ENCODE measurements at places on chromosomes 2 and 18.

- no peak for DNase-seq
Observed at GRCh38 chr2:218754201-218754600, 27.7 kb upstream of the CYP27A1 start.

GRCh38 chr18:42675810-42676209, 439.7 kb downstream of the RIT2 start:
- DNase-seq: no peak

DNA sequence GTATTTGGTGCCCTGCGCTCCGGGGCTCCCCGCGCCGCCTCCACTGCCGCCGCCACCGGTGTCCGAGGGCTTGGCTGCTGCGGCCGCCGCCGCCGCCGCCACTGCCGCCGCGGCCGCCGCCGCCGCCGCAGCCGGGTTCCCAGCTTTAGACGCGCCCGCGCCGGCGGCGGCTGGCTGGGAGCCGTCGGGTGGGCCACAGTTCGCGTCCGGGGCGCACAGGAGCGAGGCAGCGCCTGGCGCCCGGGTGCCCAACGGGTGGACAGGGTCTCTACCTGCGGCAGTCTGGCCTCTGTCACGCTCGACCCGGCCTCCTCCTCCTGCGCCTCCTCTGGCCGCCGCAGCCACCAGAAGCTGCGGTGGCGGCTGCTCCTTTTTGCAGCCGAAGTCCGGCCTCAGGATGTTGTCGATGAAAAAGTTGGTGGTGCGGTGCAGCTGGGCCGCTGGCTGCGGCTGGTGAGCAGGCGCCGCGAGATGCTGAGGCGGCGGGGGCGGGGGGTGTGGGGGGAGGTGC, 951 bp downstream of the EN1 start:
- no peak for DNase-seq

- no peak for DNase-seq
Observed at GRCh38 chr2:72968286-72968685, 51.0 kb downstream of the EMX1 start.

GRCh38 chr2:65722028-65722778, 289.8 kb upstream of the SPRED2 start:
- DNase-seq: no peak

- DNase-seq: no peak
Observed at GRCh38 chr18:46141199-46141598, 37.0 kb downstream of the HAUS1 start.

- no peak for DNase-seq
Observed at GRCh38 chr2:23788100-23788499, 138.8 kb downstream of the ATAD2B start.

GRCh38 chr18:42048158-42048557, 93.1 kb downstream of the PIK3C3 start:
- DNase-seq: no peak

GRCh38 chr2:214853906-214854305, 44.4 kb upstream of the BARD1 start:
- DNase-seq: no peak

DNA sequence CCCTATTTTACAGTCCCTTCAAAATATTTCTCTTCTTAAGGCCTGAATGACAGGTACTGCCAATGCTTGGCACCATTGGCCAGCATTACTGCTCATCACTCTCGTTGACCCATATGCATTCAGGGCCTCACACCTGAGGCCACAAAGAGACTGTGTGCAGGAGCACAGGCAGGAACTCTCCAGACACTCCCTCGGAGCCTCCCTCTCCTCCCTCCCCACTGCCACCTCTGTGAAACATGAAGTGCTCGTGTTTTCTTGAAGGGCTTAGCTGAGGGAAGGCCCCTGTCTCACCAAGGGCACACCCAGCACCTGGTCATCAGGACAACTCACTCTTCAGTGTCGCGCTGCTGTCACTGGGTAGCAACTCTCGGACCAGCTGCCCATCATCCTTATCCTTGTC, 85.3 kb downstream of the LOXHD1 start:
- no peak for DNase-seq

DNA sequence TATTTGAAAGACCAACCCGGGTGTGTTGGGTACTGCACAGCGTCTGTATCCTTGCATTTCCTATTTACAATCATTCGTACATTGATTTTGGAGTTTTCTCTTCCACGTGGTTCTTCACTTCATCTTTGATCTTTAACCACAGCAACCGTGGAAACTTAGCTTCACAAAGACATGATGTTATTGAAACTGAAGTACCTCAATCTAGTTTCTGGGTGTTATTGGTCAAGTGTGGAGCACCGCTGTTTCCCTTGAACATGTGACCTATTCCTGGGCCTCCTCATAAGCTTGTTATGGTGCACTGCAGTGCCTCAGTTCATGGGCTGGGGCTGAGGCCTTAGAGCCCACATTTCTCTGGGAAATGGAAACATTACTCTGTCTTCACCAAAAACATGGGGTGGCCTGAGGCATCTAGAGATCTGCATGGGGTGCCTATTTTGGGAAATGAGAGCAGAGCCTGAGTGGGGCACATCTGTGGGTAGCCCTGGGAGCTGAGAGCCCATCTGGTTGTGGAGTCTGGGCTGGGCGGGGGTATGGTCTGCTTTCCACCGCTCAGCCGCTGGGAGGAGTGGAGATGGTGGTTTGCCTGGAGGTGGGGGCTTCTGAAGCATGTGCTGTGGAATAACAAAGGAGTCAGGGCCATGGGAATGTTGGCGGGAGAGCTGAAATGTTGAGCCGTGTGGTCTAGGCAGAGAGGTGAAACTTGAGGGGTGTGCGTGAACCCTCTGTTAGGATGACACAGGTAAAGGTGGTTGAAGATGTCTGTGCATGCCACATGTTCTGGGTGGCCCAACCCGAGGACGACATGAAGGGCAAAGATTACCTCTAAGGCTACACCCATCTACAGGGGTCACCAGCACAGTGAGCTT, 37.4 kb downstream of the ZNF236 start:
- DNase-seq: peak; percentile 25

GRCh38 chr2:167697948-167698347, 549.4 kb downstream of the STK39 start:
- no peak for DNase-seq

- DNase-seq: peak; percentile 40
Observed at GRCh38 chr2:84458551-84459017, 496 bp downstream of the SUCLG1 start.

DNA sequence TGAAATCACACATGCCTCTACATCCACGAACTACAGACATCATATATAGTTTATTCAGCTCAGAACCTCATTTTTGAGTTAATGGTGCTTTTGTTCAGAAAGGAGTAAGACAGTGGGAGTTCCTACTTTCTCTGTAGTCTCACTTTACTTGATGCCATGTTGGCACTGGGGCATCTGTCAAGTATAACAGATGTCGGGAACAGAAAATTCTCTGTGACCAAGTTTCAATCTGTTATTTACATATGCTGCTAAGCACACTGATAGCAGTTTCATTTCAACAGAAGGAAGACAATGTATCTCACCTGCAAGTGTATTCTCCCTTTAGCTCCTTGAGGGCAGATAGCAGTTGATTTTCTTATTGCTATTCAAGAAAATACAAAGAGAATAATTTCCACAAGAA, 774.1 kb downstream of the METTL4 start:
- no peak for DNase-seq

GRCh38 chr18:26127786-26128185, 5.9 kb upstream of the PSMA8 start:
- no peak for DNase-seq

DNA sequence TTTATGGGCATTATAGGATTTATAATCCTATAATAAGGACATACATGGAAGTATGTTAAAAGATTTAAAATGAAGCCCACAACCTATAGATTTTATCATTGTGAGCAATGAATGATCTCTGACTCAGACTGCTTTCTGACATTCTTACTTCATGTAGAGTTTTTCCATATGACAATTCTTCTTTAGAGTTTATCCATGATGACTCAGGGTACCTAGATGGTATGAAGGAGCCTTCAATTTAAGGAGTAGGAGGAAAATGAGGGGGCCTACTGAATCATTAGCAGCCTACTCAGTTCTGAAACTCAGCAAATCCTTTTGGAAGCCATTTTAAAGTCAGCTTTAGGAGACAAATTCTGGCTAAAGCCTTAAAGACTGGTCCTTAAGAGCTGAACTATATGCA, 10.4 kb downstream of the PELI1 start:
- no peak for DNase-seq

DNA sequence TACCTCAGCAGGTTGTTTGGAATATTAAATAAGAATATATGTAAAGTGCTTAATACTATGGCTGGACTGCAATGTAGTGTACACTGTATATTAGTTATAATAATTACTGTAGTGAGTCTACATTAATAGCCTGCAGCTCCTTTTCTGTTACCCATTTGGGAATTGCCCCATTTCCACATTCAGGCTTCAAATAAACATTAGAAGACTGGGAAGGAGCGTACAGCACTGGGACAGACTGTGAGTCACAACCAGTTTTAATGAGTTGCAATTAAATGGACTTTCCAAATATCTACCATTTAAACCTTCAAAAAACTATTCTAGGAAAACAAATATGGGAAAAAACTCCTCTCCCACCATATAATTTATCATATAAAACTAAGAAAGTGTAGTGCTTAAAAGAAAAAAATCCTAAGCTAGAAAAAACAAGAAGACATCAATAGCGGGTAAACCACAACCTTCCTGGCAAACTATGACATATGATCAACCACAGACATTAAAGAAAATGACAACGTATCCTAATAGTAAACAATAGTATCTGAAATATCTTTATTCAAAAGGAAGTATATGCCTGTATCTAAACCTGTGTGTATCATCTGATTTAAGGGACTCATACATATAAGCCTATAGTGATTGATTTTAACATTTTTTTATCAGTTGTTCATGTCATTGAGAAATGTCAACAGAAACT, 86.1 kb downstream of the TRIP12 start:
- DNase-seq: no peak

- no peak for DNase-seq
Observed at GRCh38 chr2:191043438-191043837, 29.5 kb upstream of the STAT1 start.

DNA sequence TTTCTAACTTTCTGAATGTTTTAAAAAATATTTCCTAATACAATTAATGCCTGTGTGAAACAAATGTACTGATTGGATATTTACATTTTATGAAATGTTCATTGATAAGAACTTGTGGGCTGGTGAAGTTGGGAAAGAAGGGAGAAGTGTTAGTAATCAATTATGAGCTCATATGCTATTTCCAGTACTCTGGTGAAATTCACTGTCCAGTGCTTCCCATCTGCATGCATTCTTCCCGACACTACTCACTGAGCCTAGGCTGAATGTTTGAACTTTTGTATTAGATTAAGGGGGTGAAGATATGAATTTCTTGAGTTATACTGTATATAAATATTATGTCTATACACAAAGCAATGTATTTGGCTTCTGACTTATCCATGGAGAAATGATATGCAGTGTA, 36.0 kb downstream of the SKA1 start:
- DNase-seq: no peak

- DNase-seq: no peak
Observed at GRCh38 chr2:127205218-127206125, 14.6 kb downstream of the CYP27C1 start.

DNA sequence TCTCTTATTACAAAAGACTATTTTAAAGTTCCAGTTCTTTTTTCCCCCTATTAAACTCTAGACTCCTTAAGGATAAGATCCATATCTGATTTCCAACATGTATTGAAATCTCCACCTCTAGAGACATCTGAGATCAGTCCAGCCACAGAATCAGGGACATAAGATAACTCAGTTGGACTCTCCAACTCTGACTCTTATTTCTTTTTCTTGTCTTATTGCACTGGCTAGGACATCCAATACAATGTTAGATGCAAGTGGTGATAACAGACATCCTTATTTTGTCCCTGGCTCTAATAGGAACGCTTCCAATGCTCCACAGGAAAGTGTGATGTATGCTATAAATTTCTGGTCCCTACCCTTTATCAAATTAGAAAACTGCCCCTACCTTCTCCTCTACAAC, 158.1 kb downstream of the TNS1 start:
- DNase-seq: no peak

GRCh38 chr2:203016716-203017115, 2.0 kb downstream of the NBEAL1 start:
- DNase-seq: no peak

- DNase-seq: no peak
Observed at GRCh38 chr2:51628917-51629316, 597.0 kb upstream of the NRXN1 start.

GRCh38 chr2:223700221-223700620, 98.1 kb upstream of the SCG2 start:
- no peak for DNase-seq

GRCh38 chr2:151024696-151025251, 236.9 kb downstream of the RBM43 start:
- no peak for DNase-seq

DNA sequence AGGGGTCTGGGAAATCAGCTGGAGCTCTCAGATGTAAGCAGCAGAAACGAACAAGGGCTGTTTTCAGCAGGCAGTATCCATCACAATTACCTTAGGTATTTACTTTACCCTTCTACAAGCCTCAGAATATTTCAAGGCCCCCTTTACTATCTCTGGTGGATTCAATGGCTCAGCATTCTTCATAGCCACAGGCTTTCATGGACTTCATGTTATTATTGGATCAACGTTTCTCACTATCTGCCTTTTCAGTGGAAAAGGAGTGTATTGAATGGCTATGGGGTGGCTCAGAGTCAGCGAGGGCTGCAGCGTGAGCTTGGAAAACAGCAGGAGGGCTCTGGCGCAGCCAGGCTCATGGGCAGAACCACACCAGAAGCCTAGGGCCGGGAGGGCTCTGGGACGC, 16.6 kb upstream of the CHRNA1 start:
- no peak for DNase-seq

- DNase-seq: peak; percentile 64
Observed at GRCh38 chr18:79396431-79397246, 909 bp downstream of the NFATC1 start.

GRCh38 chr2:157806426-157807077, 69.6 kb downstream of the ACVR1 start:
- DNase-seq: no peak

DNA sequence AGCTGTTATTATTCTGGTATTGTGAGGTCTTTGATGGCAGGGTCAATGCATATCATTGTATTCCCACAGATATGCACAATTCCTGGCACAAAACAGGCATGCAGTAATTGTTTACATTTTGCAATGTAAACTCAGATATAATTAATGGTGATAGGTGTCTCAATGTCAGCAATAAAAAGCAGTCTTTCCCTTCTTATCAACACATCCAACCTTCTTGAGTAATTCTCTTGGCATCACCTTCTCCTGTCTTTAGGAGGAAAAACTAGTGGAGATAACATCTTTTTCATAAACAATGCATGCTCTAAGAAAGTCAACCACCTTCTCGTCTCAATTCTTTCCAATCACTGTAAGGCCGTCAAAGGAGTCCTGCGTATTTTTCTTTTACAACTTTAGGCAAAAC, 313.3 kb upstream of the GULP1 start:
- DNase-seq: no peak

DNA sequence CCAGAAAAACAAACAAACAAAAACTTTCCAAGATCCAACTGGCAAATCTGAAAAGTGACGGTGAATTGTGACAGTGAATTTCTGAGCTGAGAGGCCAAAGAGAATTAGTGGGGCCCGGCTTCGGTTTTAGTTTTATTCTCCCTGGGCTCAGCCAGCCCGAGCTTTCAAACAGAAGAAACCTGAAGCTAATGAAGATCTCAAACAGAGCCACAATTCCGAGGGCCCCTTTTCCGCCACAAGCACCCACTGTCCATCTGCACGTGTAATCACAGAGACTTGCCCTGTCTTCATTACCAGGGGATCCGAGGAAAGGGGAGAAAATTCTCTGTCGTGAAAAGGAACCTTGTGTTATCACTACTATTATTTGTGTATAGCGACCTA, 4.2 kb upstream of the ONECUT2 start:
- DNase-seq: no peak

GRCh38 chr2:45506756-45507155, 104.3 kb downstream of the SRBD1 start:
- DNase-seq: no peak
